Bronchus fibroblast of lung (primary cell): ENCODE measurements at places on chromosomes 12 and 14. TPM values are rescaled to one million over a fixed set of nuclear protein-coding genes. Genes with fewer than 3 reads are reported as not detected.

The CNTN1 gene
- total RNA-seq, result under 0.01 and 0.17 TPM in 2 replicates

The TAS2R43 gene
- 0.15 TPM in 1 of 2 replicates, not detected in the other for total RNA-seq

The CYP27B1 gene
- 0.15 and 1.7 TPM in 2 replicates for total RNA-seq

The DUSP6 gene
- 18.7 and 21.9 TPM in 2 replicates for total RNA-seq

The CPNE6 gene
- not detected in 2 replicates for total RNA-seq
